LoVo (cell line): ENCODE measurements at places on chromosomes 11 and 22.

DNA sequence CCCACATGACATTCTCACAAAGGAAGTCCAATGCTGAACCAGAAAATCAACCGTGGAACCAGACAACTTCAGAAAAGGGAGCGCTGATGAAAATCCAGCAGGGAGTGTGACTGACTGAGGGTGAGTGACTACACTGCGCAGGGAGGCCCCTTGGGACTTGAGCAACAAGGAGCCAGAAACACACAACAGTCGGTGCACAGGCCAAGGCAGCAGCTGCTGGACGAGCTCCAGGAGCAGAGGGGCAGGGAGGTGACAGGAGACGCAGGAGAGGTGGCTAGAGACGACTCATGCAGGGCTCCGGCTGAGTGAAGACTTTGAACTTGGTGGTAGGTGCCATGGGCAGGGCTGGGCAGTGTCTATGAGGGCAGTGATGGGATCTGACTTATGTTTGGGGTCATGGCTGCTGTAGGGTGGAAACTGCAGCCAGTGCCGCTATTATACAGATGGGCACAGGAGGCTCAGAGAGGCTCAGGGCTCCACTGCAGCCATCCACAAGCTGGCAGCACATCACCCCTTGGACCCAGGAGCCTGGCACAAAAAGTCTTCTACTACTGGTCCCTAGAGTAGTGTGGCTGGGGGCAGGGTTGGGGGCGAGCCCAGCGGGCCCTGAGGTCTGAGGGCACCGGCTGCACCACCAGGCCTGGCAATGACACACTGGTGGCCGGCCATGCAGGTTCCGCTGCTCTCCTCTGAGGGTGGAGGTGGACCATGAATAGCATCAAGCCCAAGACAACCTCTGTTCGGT is 10.3 kb upstream of the FADD start:
- DNase-seq = peak; percentile 23

DNA sequence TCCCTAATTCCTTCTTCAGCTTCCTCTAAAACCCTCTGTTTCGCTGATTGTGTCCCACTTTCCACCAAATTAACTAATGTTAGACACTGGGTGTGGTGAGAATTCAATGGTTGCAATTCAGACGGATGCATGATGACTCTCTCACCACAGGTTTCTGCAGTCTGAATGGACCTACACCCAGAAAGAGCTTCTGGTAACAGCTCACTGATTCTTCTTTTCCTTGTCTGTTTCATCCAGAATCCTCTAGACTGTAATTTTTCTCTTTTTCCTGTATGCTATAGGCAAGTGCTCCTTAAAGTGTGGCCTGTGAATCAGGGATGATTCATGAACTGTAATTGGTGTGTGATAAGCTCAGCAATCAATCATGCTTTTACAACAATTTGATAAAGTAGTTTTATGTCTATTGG is 18.1 kb downstream of the MMP10 start:
- DNase-seq = no peak

DNA sequence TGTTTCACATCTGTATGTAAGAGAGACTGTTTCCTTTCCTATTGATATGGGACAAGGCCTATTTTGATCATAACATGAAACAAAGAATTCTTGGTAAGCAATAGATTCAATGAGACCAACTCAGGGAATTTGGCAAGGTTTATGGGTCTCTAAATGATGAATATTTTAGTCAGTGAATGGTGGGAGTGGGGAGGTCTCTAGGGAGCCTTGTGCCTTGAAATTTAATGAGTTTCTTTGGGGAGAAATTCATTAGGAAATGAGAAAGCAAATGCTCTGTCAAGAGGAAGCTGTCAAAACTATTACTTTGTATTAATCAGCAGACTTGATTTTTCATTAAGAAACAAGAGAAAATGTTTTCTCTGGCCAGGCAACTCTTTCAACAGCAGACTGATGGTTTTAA is 921.7 kb upstream of the API5 start:
- DNase-seq = no peak

GRCh38 chr11:63532117-63532516 is 4.5 kb upstream of the PLAAT4 start:
- no peak for DNase-seq

DNA sequence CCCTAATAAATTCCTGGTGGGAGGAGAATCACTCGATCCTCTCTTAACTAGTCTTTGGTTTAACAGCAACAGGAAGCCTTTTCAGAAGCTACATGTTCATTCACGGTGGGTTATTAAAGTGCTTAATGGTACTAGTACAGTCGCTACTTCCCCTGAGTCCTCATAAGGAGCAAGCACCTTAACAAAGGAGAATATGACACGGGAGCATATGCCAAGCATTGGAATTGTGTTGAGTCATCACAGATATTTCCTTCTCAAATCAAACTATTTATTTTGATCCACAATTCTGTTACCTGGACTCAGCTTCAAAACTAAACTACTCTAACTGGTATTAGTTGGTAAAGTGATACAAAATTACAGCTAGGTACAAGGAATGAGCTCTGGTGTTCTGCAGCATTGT is 177.5 kb upstream of the CTSC start:
- no peak for DNase-seq

- DNase-seq = no peak
Observed at GRCh38 chr22:20446383-20446970, 8.9 kb upstream of the SCARF2 start.
